ENCODE measurements at places on chromosomes 13 and 19. TPM values are rescaled to one million over a fixed set of nuclear protein-coding genes. Genes with fewer than 3 reads are reported as not detected.

Gene OR7D2
- total RNA-seq = not detected

Gene AMH
- total RNA-seq = 1.3 TPM

Gene ZNF85
- total RNA-seq = 4.8 TPM

Gene RUBCNL
- 7.3 TPM for total RNA-seq

Gene MYH14
- 48.7 TPM for total RNA-seq

Gene TNFRSF19
- 25.9 TPM for total RNA-seq

Gene ZFP14
- 11.5 TPM for total RNA-seq

Gene ALG5
- 36.0 TPM for total RNA-seq

Gene FBL
- 132 TPM for total RNA-seq

Gene DACT3
- total RNA-seq = 22.2 TPM

Gene OR10H1
- not detected for total RNA-seq

Gene C19orf85
- not detected for total RNA-seq

Gene XRCC1
- 24.8 TPM for total RNA-seq

Gene ZNF625
- 7.3 TPM for total RNA-seq

DNA sequence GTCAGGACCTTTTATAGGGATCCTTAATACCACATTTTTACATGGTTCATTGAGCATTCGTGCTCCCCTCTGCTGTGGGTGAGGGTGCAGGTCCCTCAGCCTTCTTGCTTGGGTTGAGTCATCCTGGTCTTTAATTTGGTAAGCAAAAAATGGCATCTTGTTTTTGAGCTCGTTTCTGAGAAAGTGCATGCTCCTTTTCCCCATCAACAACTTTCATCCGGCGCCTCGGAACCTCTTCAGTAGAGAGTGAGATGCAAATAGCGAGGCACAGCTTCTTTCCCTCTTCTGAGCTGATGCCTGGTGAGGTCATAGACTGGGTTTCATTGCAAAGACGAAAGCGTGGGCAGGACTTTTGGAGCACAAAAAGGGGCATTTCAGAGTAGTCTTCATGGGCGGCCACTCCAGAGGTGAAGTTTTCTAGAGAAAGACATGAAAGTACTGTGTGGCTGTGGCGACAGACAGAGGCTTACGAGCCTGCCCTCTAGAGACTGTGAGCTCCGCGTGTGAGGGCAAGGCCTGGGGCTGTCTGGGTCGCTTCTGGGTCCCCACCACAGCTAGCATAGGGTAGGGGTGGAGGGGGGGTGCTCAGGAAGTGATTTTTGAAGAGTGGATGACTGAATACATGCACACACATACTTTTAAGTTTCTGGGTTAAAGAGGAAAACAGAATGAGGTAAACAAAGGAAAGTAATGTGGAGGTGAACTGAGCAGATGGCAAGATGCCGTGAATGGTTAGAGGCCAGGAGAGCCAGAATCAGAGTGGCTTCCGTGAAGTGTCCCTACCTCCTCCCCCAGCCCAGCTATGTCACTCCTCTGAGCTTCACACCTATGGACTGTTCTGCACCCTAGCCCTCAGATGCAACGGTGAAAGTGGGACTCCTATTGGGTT lies 44.3 kb downstream of the BBC3 start:
- no peak for DNase-seq

DNA sequence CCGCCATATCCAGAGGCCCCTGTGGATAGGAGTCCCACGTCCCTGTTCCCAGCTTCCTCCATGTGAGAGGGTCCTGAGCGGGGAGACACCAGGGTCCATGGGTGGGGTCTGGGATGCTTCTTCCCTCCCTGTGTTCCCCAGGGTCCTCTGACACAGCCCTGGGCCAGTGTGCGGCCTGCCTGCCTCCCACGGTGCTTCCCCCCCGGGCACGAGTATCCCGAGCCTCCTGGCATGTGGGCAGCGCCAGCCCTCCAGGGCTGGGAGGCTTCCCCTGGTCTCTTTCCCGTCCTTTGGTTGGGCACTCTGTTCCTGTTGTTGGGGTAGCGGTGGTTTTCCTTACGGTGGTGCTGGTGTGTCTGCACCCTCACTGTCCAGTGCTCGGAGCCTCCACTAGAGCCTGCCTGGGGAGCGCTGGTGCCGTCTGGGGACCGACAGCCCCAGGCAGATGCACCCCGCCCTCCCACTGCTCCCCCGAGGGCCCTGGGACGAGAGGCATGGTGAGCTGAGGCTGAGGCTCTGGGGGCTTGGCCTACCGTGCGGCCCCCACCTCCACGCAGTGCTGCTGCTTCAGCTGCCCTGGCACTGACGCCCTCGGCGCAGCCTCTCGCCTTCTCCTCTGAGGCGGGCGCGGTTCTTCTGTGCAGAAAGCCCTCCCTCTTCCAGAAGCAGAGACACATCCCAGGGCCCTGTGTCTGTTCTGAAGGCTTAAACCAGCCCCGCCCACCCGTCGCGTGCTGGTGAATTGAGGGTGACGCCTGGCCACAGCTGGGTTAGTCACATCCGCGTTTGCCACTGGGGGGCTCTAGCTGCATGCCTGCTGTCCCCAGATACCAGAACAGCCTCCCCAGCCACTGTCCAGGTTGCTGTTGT lies 27.9 kb downstream of the PLEKHJ1 start:
- DNase-seq = peak; percentile 75

- DNase-seq = no peak
Observed at GRCh38 chr19:55492362-55492944, 4.2 kb downstream of the SSC5D start.

DNA sequence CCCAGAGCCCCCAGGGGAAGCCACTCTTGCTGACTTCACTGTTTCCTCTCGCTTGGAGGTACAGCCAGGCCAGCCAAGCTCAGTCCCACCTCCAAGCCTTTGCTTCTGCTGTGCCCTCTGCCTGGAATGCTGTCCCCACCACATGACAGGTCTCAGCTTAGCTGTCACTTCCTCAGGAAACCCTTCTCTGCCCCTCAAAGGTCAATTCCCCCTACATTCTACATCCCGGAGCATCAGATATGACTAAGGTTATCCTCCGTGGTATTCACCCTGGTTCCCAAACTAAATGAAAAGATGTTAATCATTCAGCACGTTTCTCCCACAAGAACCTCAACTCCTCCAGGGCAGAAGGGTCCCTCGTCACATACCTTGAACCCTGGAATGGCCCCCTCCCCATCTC lies 53.5 kb downstream of the PTPRS start:
- DNase-seq = no peak

DNA sequence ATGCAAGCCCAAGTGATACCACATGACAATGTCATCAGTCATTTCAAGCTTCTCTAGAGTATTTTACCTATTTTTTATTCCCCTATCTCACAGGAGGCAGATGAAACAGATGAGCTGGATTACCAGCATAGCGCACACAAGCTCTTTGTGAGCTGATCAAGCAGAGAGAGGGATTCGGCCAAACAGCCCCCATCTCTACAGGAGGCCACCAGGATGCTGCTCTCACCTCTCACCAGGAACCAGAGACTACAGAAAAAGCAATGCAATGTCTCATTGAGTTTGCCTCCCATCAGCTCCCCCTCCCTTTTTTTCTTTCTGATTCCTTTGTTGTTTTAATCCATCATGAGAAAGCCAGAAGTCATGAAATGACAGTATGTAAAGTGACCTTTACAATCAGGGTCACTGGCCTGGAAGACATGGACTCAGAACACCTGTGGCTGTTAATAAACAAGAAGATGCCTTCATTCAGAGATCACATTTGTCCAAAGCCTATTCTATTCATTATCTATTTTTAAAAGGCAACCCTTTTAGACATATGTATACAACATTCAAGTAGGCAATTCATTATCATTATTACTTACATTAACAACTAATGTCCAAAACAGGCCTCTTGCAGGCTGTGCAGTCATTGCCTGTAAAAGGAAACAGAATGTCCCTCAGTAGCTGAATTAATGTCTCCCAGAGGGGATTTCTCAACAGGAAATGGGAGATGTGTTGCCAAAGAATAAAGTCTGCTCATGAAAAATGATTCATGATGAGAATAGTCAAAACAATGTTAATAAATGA lies 656.6 kb downstream of the TBC1D4 start:
- DNase-seq = no peak

- no peak for DNase-seq
Observed at GRCh38 chr19:41529484-41530183, 46.3 kb upstream of the CEACAM21 start.

DNA sequence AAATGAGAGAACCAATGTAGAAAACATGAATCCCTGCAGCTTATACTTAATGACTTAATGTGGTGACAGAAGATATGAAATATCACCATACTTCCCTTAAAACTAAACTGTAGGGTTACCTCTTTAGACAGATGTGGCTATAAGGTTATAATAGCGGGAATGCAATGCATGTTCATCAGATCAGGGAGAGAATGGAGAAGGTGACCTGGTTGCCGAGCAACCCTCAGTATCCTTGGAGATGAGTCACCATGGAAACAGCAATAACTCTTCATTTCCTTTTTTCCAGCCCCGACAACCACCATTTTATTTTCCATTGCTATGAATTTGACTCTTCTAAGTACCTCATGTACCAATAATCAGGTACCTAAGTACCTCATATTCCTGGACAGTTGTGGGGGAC lies 28.0 kb upstream of the ZNF835 start:
- no peak for DNase-seq

- no peak for DNase-seq
Observed at GRCh38 chr13:47511647-47512046, 489.4 kb downstream of the SUCLA2 start.

GRCh38 chr19:35419805-35420204 lies 28.3 kb upstream of the FFAR2 start:
- no peak for DNase-seq

GRCh38 chr13:96089139-96089538 lies 768 bp upstream of the HS6ST3 start:
- DNase-seq = no peak

DNA sequence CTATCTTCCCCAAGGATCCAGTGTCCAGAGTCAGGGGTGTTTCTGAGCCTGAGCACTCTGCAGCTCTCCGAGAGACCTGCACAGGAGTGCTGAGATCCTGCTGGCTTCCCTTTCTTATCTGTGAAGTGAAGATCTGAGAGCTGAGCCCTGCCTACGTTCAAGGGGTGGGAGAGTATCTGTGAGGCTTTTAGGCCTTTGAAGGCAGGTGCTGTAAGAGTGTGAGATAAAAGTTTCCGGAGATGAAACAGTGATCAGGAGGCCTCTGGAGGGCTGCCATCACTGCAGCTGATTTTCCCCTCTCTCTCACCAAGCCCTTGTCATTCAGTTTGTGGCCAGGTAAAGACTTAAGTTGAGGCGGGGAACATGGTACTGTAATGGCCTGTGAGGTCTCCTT lies 83.1 kb downstream of the AKAP11 start:
- DNase-seq = no peak

DNA sequence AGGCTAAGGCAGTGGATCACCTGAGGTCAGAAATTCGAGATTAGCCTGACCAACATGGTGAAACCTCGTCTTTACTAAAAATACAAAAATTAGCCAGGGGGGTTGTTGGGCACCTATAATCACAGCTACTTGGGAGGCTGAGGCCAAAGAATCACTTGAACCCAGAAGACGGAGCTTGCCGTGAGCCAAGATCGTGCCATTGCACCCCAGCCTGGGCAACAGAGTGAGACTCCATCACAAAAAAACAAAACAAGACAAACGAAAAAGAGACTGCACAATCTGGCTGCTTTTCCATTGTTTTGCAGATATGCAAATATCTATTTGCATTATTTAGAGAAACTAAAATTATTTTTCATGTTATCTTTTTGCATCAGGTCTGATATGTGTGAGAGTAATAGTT lies 83.6 kb downstream of the ZNF486 start:
- no peak for DNase-seq

GRCh38 chr19:18745012-18745735 lies 45.9 kb downstream of the COMP start:
- no peak for DNase-seq

GRCh38 chr13:96940961-96941360 lies 53.3 kb downstream of the OXGR1 start:
- DNase-seq = no peak

DNA sequence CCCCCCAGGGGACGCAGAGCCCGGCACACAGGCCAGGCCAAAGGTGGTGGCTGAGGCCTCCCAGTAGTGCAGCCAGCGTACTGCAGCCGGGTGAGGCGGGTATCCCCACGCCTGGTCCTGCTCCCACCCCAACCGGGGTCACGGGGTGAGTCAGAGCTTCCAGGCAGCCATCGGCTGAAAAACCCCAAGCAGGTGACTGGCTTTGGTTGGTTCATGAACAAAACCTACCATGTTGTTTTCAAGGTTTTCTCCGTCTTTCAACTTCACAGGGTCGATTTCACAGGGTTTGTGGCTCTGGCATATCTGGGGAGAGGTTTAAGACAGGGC lies 42.1 kb upstream of the C13orf46 start:
- DNase-seq = no peak

- DNase-seq = no peak
Observed at GRCh38 chr19:35549879-35550523, 4.6 kb downstream of the TMEM147 start.

- DNase-seq = peak; percentile 61
Observed at GRCh38 chr19:52734331-52734892, 432 bp downstream of the ZNF611 start.

GRCh38 chr19:4993683-4994082 lies 24.8 kb downstream of the KDM4B start:
- DNase-seq = no peak

GRCh38 chr13:32883474-32883873 lies 132.7 kb upstream of the KL start:
- no peak for DNase-seq

GRCh38 chr13:97275776-97276501 lies 53.8 kb downstream of the MBNL2 start:
- DNase-seq = no peak

DNA sequence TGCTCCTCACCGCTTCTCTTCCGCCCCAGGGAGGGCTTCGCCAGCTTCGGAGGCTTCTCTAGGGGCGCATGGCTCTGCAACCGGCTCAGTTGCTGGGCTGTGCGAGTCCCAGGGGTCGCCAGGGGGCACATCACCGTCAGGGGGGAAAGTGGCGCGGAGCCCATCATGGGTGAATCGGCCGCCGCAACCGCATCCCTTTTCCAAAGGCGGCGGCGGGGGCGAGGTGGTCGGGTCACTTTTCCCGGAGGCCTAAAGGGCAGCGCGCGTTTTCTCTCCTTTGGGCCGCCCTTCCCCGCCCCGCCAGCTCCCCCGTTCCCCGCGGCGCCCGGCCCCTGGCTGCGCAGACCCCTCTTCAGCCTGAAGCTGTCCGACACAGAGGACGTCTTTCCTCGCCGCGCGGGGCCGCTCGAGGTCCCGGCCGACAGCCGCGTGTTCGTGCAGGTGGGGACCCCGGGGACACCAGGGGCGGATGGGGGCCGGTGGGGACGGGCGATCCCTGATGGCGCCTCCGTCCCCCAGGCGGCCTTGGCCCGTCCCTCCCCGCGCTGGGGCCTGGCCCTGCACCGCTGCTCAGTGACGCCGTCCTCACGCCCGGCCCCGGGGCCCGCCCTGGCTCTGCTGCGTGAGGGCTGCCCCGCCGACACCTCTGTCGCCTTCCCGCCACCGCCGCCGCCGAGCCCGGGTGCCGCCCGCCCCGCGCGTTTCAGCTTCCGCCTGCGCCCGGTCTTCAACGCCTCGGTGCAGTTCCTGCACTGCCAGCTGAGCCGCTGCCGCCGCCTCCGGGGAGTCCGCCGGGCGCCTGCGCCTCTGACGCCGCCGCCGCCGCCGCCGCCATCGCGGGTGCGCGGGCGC lies 1.7 kb downstream of the TGFBR3L start:
- peak; percentile 59 for DNase-seq

GRCh38 chr19:37654118-37654517 lies 1.1 kb downstream of the ZFP30 start:
- no peak for DNase-seq

- no peak for DNase-seq
Observed at GRCh38 chr13:53501387-53501786, 472.8 kb downstream of the OLFM4 start.

GRCh38 chr19:34662919-34663318 lies 14.0 kb downstream of the SCGB2B2 start:
- DNase-seq = no peak
